Gastrocnemius medialis (tissue), 4 donors: ENCODE measurements at places on chromosomes 7 and 10. TPM values are rescaled to one million over a fixed set of nuclear protein-coding genes. Genes with fewer than 3 reads are reported as not detected.
A peak's percentile ranks its signal among the peaks of the same experiment; 100 is the strongest.

ZC3HAV1L gene
- 1.2 TPM for total RNA-seq

IL15RA gene
- 17.6 TPM for total RNA-seq

PYROXD2 gene
- total RNA-seq, result 2.0 TPM

DNA sequence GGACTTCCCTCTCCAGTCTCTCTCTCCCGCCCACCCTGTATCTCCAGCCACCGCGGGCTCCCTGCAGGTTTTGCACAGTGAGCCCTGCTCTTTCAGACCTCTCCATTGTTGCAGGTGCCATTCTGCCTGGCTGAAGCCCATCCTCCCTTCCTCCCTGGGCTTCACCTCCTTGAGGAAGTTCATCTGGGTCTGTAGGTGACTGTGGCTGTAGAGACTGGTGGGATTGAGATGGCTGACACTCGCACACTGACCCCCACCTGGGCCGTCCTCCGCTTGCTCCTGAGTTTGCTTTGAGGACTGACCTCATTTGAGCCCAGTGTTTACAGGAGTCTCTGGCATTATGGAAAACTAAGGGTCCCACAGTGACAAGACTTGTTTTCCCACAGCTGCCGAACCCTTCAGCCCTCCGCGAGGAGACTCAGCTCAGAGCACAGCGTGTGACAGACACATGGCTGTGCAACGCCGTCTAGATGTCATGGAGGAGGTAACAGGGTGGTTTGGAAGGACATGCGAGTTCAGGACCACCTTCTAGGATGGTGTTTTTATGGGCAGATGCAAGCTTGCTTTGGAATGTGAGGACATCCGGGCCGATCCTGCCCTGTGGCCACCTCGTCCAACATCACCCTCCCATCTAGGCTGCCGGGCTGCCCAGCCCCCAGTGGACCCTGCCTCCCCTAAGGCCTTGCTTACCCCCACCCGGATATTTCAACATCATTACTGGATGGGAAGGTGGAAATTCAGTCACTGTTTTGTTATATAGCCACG lies 9.3 kb downstream of the PLAC9 start:
- no peak for DNase-seq

- DNase-seq, result no peak
Observed at GRCh38 chr7:149010451-149010850, 17.9 kb downstream of the PDIA4 start.

- DNase-seq, result no peak
Observed at GRCh38 chr7:74371381-74372341, 82.0 kb upstream of the GTF2IRD1 start.

- DNase-seq, result no peak
Observed at GRCh38 chr7:132882714-132883428, 199.0 kb downstream of the CHCHD3 start.

DNA sequence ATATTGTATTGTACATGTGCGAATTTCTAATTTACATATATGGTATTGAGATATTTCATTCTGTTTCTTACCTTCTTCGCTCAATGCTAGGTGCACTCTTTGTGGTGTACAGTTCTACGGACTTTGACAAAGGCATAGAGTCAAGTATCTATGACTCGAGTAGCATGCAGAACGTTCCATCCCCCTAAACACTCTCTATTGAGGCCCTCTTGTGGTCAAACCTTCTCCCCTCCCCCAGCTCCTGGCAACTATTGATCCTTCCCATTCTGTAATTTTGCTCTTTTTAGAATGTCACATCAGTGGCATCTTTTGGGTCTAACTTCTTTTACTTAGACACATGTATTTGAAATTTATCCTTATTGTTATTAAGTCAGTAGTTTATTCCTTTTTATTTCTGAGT lies 30.7 kb upstream of the GDF10 start:
- no peak for DNase-seq

- no peak for DNase-seq
Observed at GRCh38 chr10:13701157-13701919, 114.6 kb downstream of the PRPF18 start.

- peak; percentile 26 for DNase-seq
Observed at GRCh38 chr7:144784943-144785342, 50.9 kb downstream of the TPK1 start.

- no peak for DNase-seq
Observed at GRCh38 chr10:34181553-34182300, 633.4 kb downstream of the PARD3 start.

- no peak for DNase-seq
Observed at GRCh38 chr7:140222814-140223213, 46.0 kb upstream of the KDM7A start.

DNA sequence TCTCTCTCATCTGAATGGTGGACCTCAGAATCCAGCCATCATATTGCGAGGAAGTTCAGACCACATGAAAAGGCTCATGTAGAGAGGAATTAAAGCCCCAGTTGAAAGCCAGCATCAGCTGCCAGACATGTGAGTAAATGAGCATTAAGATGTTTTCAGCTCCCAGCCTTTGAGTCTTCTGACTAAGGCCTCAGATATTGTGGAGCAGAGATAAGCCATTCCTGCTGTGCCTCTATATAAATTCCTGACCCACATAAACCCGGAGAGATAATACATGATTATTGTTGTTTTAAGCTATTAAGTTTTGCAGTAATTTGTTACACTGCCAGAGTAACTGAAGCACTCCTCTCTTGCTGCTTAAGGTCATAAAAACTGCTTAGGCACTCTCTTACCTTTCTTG lies 14.6 kb downstream of the FAM149B1 start:
- no peak for DNase-seq

DNA sequence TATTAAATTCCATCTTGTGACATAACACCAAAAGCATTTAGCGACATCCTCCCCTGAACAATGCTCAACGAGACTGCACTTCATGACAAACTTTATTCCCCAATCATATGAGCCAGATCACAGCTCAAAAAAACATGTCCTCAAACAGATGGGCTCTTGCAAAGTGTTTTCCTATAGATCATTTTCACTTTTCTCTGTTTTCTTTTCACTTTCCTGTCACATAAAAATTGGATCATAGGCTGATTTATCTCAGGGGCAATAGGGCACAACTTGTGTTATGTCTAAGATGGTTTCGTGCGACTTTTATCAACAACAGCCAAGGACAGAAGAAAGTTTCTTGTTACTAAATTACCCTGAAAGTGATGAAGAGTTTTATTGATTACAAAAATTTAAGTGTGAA lies 206.1 kb downstream of the WDR11 start:
- DNase-seq, result no peak

GRCh38 chr10:110330675-110331074 lies 26.0 kb upstream of the SMNDC1 start:
- no peak for DNase-seq

DNA sequence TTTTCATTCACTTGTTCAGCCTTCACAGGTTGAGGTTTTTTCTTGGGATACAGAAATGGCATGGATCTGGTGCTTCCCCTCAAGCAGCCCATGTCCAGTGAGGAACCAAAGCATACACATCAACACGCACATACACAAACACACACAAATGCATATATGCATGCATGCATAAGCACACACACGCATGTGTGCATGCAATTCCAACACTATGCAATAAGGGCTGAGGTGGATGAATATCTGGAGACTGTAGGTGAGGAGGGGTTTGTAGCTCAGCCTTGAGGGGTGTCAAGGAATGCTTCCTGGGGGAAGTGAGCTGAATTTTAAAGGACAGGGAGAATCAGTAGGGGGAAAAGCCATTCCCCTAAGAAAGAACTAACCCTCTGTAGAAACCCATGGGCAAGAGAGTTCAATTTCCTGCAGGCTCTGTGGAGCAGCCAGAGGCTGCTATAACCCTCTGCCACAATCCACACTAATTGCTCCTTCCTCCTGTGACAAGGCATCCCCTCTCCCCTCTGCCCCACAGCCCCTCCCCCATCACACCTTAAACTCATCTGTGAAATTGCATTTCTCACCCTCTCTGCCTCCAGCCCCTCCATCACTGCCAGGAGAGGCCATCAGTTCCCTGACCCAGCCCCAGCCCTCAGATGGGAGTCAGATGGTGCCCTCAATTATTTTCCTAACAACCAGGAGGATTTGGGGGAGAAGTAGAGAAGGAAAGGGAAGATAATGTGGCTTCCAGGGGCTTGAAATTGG lies 316.4 kb downstream of the RPS24 start:
- DNase-seq, result no peak

DNA sequence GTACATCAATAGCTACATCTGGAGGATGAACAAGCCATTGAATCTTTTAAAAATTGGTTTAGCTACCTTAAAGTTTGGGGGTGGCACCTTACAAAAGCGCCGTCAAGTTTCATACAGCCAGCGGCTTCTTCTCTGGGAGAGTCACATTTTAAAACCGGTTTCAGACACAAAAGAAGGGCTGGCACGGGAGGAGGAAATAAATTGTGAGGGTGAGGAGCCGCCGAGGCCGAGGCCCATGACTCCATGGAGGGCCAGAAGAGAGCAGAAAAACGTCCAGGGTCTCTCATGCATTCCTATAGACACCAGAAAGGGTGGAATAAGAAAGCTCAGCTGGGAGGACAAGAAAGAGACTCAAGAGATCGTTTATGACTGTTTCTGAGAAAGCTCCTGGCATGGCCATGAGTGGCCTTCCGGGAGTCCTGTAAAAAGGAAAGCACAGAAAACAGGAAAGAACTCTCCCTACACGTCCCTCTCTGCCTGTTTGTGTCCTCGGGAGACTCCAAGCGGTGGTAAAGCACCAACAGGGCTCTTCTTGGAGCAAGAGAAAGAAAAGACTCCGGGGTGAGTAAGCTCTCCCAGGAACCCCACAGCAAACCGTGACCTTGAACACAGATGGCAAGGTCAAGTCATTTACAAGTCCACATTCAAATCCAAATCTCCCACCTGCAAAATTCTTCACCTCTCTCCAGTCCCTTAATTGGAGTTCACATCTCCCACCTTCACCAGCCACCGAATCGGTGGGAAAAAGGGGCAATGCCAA lies 1.8 kb downstream of the FRAT2 start:
- peak; percentile 31 for DNase-seq

DNA sequence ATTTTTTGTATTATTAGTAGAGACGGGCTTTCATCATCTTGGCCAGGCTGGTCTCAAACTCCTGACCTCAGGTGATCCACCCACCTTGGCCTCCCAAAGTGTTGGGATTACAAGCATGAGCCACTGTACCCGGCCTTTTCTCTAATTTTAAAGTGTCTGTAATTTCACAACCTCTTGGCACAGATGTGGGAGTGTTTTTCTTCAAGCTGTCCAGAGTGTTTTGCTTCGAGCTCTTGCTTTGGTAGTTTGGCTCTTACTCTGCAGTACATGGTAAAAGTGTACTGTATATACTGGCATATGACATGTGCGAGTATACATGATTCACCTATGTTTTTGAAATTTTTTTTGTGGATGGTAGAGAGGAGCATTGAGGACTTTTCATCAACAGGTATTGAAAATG lies 9.8 kb downstream of the SRGN start:
- DNase-seq, result no peak
